ENCODE measurements at places on chromosomes 16 and 17.

DNA sequence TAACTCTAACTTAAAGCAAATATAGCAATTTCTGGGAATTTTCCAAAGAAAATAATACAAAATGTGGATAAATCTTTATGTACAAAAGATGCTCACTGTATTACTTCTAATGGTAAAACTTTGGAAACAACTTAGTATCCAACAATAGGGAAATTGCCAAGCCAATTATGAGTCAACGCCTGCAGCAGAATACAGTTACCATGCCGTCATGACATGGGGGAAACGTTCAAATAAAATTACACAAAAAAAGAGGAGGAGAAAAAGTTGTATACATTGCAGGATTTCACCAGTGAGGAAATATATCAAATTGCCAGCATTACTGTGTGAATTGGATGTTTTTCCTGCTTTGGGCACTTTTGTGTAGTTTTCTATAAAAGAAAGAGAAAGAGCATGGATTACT lies 469.6 kb downstream of the SOX9 start:
- DNase-seq: no peak

DNA sequence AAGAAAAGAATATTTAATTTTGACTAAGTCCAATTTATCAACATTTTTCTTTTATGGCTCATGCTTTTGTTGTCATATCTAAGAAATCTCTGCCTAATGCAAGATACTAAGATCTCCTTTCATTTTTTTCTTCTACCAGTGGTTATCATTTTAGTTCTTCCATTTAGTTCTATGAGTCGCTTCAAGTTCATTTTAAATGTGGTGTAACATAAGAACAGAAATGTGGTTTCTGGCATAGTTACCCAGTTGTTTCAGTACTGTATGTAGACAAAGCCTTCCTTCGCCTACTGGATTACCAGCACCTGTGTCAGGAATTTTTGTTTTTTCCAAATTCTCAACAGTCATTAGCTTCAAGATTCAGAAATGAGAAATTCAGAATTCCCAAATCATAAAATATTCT lies 175.7 kb downstream of the PARN start:
- no peak for DNase-seq

GRCh38 chr17:51298508-51299371 lies 38.4 kb downstream of the UTP18 start:
- peak; percentile 55 for DNase-seq

GRCh38 chr17:81335773-81336157 lies 40.7 kb upstream of the SLC38A10 start:
- DNase-seq: no peak

Data from left kidney (tissue), 8 donors.